Hypothalamus (tissue), 51 donors: ENCODE measurements at places on chromosomes 12 and 14.
A peak's percentile ranks its signal among the peaks of the same experiment; 100 is the strongest.

DNA sequence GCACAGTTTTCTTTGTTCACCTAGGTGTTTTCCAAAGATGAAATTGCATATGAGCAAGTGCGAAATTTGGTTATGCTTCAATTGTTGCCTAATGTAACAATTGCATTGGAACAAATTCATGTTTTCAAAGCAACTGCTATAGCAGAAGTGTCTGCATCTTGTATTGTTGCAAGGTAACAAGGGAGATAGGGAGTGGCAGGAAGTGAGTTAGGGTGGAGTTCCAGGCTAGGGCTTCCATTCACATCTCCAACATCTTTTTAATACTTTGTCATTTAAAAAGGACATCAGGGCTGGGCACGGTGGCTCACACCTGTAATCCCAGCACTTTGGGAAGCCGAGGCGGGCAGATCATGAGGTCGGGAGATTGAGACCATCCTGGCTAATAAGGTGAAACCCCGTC is 312.3 kb upstream of the E2F7 start:
- DNase-seq = no peak

GRCh38 chr14:101789222-101789621 is 27.7 kb downstream of the PPP2R5C start:
- DNase-seq = no peak

DNA sequence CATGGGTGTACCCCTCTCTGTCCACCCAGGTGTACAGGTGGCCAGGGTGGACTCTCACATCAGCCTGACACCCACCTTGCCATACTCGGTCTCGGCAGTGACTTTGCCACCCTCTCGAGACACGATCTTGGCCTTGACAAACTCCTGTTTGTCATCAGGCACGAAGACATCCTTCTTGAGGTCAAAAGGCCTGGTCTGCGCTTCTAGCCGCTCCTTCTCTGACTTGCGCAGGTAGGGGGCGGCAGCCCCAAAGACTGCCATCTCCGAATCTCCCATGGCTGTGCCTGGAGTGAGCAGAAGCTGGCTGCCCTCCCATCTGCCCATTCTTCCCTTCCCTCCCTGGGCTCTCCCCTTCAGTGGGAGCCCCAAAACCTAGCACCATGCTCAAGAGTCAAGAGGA is 2.0 kb downstream of the MYH7 start:
- no peak for DNase-seq

DNA sequence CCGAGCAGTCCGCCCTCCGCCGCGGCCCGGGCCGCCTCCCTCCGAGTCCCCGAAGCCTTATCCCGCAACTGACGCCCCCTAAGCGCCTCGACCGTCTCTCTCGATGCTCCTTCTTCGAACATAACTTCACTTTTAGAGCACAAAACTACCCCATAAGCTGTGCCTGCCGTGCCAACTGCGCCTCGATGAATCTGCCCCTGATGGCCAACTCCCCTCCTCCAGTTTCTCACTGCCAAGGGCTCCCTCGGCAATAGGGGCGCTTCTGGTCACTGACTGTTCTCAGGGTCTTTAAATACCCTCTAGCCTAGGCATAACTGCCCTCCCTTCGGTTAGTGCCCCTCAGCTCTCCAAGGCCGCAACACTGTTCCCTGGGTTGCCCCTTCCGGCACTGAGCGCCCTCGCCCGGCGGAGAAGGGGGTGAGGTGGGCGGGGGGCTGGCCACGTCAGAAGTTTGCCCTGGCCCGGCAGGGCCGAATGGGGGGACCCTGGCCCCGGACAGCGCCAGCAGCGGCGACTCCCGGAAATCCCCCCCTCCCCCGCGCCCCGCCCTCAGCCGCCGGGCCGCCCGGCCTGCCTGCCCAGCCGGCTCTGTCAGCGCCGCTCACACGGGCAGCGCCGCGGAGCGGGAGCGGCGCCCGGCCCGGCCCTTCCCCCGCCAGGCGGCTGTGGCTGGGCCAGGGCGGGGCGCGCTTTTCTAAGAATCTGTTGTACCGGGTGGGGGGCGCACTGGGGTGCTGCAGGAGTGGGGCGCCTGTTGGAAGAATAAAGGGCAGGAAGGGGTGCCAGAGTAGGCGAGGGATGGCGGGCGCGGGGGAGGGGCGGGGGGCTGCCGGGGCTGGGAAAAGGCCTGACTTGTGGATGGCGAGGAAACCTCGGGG is 10.6 kb downstream of the RARG start:
- peak; percentile 65 for DNase-seq

- DNase-seq = peak; percentile 39
Measured at GRCh38 chr14:64705381-64706118, 1.3 kb downstream of the PLEKHG3 start.

GRCh38 chr14:71452987-71453386 is 479.2 kb upstream of the RGS6 start:
- no peak for DNase-seq

- no peak for DNase-seq
Measured at GRCh38 chr14:74522740-74523139, 29.2 kb downstream of the ISCA2 start.

- DNase-seq = peak; percentile 38
Measured at GRCh38 chr14:59189786-59190368, 1.4 kb downstream of the DAAM1 start.

GRCh38 chr12:52756281-52756960 is 20.7 kb downstream of the KRT76 start:
- DNase-seq = no peak

DNA sequence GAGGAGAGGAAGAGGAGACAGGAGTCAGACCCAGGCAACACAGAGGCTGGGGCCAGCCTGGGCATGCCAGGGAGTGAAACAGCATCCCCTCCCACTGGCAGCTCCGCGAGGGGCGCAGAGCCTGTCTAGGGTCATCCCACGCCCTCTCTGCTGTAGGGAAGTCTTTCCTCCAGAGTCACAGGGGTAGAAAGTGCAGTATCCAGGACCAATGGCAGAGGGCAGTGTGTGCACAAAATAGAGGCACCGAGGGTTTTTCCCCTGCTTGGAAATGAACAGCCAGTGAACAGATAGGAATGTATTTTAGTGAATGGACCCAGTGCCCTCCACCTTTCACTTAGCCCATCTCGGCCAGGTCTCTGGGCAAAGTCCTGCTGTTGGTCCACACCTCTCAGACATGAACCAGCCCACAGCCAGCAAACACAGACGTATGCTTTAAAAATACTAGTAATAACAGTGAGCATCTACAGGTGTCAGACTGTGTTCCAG is 9.4 kb upstream of the KRT74 start:
- no peak for DNase-seq

DNA sequence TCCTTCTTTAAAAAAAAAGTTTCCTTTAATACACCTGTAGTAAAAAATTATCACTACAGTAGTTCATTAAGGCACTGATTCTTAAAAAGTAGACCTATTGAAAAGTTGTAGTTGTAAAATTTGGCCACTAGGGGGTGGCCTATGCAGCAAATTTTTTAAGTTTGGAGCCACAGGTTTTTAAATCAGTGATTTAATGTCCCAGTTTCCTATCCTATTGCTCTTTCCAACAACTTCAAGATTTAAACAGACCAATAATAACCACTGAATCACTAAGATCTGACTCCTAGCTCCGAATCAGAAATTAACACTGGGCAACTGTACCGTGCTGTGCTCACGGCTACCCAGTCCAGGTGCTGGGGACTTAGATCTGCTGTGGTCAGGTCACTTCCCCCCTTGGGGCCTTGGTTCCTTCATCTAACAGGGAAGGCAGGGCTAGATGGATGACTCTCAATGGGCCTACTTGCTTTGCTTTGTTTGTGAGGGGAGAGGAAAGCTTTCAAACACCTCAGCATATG is 279.3 kb downstream of the MED13L start:
- no peak for DNase-seq

DNA sequence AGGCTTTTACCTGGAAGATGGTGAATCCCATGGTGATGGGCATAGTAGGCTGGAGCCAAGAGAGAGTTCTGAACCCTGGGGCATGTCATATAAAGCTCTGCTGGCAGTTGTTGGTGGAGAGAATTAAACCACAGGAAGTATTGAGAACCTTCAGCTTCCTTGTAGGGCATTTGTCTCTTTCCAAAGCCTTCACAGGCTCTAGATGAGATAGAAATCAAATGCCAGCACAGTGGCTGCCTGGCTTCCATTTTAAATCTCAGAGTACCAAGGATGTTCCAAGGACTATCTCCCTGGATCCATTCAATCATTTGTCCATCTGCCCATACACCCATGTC is 369.6 kb downstream of the DPF3 start:
- DNase-seq = no peak

DNA sequence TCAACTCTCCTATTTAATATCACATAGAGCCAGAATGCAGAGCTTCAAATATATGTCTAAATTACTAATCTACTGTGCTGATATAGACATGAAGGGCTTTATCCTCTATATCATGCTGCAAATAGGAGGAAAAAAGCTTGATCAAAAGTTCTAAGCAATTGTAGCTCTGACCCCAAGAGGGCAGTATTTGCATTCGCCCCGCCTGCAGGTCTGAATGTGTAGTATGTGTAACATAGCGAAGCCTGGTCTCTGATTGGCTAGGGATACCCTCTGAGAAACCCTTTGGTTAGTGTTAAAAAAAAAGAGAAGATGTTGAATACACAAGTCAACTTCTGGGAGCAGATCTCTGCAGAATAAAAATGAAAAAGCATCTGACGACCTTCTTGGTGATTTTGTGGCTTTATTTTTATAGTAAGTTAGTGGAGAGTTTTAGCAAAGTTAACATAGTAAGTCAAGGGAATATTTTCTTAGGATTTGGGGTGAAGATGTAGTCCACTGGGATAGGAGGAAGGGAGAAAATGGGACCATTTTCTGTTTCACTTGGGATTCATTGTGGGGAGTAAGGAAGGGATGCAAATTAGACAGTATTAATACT is 151.6 kb upstream of the OR4E1 start:
- no peak for DNase-seq

DNA sequence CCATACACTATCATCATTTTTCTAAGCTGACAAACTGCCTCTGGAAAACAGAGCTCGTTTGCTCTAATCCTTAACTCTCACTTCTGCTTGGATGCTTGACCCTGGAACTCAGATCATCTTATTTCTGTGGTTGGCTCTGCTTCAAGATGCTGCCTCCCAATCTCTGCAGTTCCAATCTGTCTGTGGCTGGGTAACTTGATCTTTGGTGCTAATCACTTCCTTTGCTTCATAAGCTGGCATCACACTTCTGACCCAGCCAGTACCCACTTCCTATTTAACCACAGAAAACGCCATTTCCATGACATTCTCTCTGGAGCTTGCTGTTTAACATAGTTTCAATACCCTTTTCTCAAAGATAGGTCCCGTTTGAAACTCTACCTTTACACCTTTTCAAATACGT is 254.2 kb downstream of the ACSS3 start:
- DNase-seq = no peak

DNA sequence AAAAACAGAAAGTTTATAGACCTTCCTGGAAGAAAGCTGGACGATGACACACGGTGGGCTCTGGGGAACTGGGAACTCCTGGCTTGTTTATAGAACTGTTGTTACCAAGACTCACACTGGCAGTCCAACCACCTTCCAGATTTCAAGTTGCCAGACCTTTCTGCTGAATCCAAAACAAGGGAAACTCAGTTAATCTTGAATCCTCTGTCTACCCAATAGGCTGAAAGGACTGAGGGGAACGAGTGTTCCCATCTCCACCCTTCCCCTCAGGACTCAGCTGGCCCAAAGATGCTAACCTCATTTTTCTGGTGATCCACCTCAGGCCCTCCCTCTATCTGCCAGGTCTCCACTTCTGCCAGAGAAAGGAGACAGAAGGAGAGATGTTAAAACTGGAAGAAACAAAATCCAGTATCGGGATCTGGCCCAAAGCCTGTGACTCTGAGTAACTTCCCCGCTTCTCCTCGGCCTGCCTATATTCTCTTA is 231.4 kb downstream of the ANO2 start:
- DNase-seq = no peak

GRCh38 chr12:64836856-64837255 is 12.4 kb downstream of the TBC1D30 start:
- no peak for DNase-seq
